ENCODE measurements at places on chromosomes 1 and 21.

GRCh38 chr1:15370781-15371520 lies 38.7 kb upstream of the EFHD2 start:
- DNase-seq = no peak

DNA sequence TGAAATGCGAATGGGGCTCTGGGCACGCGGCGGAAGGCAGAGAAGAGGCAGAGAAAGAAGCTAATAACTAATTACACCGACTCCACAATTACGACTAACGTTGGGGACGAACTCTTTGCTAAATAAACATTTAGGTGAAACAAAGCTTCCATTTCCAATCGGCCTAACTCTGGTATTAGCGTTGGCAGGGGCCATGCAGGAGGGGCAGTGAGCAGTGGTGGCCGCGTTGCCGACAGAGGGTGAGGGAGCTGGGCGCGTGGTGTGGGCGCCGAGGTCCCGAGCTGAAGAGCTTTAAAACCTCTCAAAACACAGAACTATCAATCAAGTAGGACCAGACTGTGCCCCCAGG lies 553 bp upstream of the NDUFV3 start:
- DNase-seq = no peak

DNA sequence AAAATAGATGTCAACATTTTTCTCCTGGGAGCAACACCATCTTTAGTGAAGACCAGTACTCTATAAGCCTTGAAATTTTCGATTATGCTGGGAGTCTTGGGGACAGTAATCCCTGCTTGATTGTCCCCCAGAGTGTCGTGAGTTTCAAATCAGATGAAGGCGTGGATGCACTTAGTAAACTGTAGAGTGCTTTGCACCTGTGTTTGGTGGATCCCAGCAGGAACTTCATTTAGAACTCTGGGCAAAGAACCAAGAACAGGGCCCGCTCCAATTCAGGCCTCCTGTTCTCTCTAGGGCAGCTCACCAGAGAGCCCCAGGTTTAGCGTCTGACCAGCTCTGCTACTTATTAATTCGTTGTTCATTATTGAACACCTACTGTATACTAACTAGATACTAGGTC lies 1.5 kb downstream of the GPX7 start:
- no peak for DNase-seq

DNA sequence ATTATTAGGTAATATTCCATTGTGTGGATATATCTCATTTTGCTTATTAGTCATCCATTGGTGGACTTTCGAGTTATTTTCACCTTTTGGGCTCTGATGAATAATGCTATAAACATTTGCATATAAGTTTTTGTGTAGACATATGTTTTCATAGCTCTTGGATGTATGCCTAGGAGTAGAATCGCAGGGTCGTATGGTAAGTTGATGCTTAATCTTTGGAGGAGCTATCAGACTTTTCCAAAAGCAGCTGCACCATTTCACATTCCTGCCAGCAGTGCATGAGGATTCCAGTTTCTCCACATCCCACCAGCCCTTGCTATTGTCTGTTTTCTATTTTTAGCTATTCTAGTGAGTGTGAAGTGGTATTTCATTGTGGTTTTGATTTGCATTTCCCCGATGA lies 120.3 kb upstream of the TMEM51 start:
- no peak for DNase-seq

DNA sequence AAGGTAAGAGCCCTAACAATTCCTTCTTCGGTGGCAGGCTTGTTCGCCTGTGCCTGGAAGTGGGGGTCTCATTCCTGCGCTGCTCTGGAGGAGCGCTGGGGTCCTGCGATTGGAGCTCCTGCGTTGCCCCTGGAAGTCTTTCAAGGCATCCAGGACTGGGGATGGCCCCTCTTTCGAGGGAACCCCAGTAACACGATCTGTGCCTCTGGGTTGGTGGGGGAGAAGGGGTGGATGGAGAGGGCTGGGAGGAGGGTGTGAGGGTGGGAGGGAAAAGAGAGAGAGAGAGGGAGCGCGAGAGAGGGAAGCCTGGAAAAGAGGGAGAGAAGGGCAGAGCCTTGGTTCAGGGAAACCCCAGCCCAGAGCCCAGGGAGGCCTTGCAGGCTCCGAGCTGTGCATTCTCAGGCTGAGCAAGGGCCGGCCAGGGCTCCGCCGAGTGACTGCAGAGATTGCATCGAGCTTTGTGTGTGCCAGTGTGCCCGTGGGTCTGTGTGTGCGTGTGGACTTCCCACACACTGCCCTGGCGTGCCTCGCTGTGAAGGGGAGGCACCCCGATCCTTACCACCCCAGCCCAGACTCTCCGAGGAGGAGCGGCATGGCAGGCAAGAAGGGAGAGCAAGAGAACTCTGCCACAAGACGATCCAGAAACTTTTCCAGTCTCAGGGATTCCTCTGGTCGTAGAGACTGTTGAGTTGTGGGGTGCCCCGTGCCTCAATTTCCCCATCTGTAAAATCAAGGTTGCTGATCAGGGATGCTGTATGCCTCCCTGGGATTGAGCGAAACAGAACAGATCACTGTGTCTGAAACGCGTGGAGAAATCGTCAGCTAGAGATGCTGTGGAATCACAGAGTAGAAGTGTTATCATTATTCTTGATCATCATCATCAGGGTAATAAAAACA lies 619 bp downstream of the BCL9 start:
- DNase-seq = no peak

- DNase-seq = peak; percentile 47
Observed at GRCh38 chr1:99236756-99237155, 27.5 kb upstream of the PLPPR4 start.

DNA sequence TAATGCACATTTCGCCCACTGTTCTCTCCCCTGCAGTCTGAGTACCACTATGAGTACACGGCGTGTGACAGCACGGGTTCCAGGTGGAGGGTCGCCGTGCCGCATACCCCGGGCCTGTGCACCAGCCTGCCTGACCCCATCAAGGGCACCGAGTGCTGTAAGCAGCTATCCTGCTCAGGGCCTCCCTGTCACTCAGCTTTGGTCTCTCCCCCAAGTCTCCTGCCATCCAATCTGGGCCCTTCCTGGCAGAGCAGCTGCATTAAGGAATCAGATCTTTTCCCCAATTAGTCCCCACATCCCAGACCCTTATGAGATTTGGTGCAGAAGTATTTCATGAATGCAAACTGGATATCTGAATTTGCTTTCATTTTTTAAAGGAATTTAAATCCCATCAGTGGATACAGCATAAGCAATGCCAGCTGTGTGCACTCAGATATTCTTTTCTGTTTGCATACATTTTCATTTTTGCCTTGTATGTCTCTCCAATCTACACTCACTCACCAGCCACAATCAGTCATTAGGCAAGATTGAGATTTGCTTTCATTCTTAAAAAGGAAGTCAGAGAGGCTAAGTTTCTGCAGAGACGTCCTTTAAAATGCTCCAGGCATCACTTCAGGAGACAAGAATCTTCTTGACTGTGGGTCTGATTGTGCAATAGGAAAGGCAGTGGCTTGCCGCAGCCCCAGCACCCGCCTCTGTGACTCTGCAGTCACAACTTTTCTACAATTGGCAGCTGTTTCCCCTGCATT lies 48.1 kb downstream of the ELAPOR1 start:
- peak; percentile 90 for DNase-seq

DNA sequence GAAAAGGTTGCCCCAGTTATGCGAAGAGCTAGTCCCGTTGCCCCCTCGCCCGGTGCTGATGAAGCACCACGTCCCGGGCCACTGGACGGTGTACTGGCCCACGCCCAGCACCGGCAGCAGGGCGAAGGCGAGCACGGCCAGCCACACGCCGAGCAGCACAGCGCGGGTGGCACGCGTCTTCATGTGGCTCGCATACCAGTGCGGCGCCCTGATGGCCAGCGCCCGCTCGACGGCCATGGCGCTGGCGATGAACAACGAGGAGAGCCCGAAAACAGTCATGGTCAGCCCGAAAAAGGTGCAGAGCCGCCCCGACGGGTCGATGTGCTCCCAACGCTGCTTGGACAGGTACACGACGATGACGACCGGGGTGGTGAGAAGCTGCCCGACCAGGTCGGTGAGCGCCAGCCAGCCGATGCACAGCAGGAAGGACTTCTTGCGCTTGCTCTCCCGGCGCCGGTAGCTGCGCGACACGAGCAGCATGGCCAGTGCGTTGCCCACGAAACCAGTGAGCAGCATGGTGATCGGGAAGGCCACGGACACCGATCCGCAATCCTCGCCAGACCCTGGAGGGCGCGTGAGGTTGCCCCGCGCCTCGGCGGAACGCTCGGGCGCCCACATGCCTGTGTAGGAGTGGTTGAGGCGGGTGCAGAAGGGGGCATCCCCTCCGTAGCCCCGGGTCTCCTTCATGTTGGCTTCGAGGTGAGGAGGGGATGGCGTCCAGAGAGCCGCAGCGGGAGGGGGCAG lies 553 bp downstream of the PTGER3 start:
- no peak for DNase-seq

GRCh38 chr1:98323906-98324358 lies 337.6 kb upstream of the SNX7 start:
- peak; percentile 73 for DNase-seq

Data from inflammatory macrophage treated with lipopolysaccharide for 1 hour (primary cell).